Activated CD8-positive, alpha-beta memory T cell treated with anti-CD3 and anti-CD28 coated beads for 24 hours (primary cell): ENCODE measurements at places on chromosomes 6 and 20.

GRCh38 chr6:36196113-36196879 lies at the start of gene BRPF3:
BRPF3 (plus strand) TSS chr6:36196744; CDS start chr6:36200323, 3,579 bp downstream.
- DNase-seq = peak; percentile 91

GRCh38 chr6:83221276-83221675 lies 28.1 kb downstream of the RWDD2A start:
- DNase-seq = no peak

DNA sequence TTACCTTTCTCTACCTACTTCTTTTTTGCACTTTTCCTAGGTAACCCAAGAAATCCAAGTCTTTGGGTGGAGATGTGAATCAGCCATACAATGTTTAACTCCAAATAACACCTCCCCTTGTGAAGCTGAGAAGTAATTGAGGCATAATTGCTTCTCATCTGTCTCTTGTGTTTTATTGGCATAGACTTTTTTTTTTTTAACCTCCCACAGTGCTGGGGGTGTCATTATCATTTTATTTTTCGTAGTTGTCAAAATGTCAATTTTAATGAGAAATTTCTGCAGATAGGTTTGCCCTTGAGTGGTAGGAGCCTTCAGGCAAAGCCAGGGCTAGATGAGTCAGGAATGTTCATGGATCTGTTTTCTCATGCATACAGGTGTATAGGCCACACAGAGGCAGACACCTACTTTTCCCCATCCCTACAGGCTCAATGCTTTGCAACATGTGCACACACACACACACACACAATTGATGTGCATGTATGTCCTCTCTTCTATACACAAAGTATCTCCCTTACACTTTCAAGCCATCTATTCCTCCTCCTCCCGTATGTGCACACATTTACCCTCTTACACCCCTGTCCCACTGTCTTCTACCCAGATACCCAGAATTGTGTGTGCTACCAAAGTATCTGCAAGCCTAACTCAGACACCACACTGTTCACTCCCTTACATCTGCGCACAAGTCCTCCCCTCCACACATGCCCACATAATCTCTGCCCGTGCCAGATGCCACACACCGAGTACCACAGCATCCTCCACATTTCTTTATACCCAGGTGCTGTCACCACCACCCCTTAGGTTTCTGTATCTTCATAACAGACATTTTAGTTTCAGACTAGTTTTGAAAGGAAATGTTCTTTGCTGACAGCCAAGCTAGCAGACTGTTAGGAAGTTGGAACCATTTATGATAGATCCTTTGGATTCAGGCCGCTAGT lies 22.0 kb downstream of the RALY start:
- DNase-seq = no peak

DNA sequence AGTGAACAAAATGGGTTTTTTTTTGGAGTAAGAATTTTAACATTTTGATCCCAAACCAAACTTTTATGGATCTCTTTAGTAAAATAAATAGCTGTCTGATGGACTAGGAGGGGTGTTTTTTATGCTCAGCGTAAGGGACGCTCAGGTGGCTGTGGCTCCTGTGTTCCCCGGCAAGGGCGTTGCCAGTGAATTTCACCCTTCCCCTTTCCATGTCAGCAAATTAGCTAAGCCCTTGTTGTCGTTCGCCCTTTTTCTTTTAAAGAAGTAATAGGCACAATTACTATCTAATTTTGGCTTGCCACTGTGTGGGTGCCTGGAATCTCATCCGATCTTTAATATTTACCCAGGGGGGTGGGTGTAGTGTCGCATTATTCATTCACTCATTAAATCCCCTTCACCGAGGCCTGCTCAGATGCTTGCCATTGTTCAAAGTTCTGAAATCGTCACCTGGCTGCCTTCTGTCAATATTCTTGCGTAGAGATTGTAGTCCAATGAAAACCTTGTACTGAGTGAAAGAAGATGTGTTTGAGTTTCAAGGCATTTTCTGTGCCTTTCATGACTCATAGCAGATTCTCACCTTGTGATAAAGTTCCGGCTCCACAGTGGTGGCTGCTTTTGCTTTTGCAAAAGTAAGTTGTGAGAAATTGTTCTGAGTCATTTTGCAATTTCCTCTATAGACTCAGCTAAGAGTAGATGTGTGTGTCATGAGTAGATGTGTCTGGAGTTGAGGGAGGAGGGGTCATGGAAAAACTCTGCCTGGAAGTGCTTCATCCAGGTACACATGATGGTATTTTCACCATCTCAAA lies 40.0 kb upstream of the CLDN20 start:
- DNase-seq = peak; percentile 62

GRCh38 chr20:4901031-4901818 lies 100.1 kb downstream of the SLC23A2 start:
- DNase-seq = no peak

DNA sequence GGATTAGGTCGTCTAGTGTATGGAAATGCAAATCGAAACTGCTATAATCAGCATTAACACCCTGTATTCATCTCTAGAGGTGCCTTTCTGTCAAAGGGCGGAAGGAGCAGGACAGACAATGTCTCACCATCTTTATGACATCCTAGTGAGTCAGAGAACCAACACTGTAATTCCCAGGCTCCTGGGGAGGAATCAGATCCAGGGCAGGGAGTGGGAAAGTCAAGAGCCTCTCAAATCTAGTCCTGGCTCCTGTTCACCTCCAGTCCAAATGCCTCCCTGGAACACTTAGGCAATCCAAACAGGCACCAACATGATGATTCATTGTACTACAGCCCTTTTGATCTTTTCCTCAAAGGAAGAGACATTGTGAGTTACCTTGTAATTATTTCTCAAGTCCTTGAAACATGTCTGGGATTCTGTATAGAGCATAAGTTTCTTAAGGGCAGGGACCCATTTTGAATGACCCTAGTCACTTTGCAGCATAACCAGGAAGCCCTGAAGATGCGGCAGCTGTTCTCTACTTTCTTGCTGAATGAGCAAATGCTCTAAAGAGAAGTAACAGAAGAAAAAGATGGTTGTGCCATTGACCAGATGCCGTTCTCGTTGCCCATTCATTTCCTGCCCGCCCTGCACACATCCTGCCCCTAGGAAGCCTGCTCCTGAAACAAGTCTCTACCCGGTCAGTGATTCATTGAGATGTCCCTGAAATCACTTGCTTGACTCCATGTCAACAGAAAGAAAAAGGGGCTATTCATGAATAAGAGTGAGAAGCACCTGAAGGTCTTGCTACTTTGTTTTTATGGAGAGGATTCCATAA lies 112.8 kb upstream of the JARID2 start:
- DNase-seq = no peak

GRCh38 chr20:52824494-52825216 lies 147.5 kb upstream of the TSHZ2 start:
- no peak for DNase-seq

- no peak for DNase-seq
Measured at GRCh38 chr6:113626475-113626874, 230.7 kb upstream of the MARCKS start.

DNA sequence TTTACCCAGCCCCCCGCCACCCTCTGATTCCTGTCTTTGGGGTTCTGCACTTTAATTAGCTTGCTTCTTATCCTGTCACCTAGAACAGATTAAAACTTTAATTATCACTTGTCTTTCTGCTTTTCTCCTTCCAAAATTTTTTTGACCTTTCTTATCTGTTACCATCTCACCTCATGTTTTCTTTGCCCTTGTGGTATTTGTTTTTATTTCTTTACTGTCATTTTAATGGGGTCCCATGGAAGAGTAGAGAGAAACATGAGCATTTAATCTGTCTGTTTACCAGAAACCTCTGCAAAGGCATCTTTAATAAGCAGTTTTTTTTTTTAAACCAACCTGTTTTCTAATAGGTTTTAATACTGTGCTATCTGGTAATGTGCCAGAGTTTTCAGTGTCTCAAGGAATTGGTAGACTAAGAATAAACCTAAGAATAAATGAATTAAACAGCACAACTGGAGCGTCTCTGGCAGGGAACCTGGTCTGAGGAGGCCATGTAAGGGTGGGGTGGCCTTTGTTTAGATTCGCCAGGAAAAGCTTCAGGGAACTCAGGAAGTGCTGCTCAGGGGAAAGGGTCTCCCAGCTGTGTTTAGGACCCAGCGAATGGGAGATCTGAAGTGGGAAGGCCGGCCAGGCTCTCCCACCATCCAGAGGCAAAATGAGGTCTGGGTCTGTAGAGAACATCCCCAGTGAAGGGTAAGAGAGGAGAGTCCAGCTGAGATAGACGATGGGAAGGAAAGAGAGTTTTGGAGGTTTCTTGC lies 69.8 kb downstream of the ARID1B start:
- DNase-seq = no peak

GRCh38 chr6:130655586-130655985 lies 171.6 kb upstream of the SMLR1 start:
- DNase-seq = no peak

DNA sequence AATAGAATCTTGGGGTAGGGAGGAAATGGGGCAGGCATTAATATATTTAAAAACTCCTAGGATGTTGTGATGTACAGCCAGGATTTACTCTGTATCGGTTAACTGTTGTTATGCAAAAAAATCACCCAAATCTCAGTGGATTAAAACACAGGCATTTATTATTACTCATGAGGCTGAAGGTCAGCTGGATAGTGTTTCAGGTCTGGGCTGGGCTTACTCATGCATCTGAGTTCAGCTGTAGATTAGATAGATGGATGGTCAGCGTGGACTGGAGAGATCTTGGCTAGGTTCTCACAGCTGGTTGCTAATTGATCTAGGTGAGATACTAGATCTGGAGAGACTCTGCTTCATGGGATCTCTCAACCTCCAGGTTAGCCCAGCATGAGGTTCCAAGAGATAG lies 131.4 kb downstream of the BTBD3 start:
- no peak for DNase-seq

- DNase-seq = no peak
Measured at GRCh38 chr6:259901-260508, 32.3 kb upstream of the DUSP22 start.
